Renal cortex interstitium (tissue), 15 donors: ENCODE measurements at places on chromosomes 16 and 17. TPM values are rescaled to one million over a fixed set of nuclear protein-coding genes. Genes with fewer than 3 reads are reported as not detected.

The CD300A gene
- polyA plus RNA-seq = 1.8 TPM

The TBC1D28 gene
- not detected for polyA plus RNA-seq

The STAC2 gene
- polyA plus RNA-seq = 4.5 TPM

The KCNH4 gene
- polyA plus RNA-seq = not detected

GRCh38 chr17:68248199-68248825 lies 469 bp downstream of the AMZ2 start:
- DNase-seq = no peak

GRCh38 chr17:50177476-50177875 lies 11.7 kb downstream of the SGCA start:
- no peak for DNase-seq

DNA sequence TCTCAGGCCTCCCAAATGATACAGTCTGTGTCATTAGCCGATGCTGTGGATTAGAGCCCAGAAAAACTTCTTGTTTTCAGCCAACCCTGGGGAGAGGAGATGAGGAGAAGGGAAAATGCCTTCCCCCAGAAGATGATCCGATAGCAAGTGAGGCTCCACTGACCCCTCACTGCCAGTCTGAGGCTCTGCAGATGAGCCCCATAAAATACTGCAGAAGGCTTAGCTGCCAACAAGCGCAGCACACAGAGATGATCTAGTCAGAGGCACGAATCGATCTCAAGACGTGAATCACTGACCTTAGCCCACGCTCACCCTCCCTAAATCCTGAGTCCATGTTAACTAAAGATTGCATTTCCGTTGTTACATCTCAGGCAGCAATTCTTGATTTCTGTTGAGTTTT lies 31.5 kb downstream of the SALL1 start:
- DNase-seq = no peak

DNA sequence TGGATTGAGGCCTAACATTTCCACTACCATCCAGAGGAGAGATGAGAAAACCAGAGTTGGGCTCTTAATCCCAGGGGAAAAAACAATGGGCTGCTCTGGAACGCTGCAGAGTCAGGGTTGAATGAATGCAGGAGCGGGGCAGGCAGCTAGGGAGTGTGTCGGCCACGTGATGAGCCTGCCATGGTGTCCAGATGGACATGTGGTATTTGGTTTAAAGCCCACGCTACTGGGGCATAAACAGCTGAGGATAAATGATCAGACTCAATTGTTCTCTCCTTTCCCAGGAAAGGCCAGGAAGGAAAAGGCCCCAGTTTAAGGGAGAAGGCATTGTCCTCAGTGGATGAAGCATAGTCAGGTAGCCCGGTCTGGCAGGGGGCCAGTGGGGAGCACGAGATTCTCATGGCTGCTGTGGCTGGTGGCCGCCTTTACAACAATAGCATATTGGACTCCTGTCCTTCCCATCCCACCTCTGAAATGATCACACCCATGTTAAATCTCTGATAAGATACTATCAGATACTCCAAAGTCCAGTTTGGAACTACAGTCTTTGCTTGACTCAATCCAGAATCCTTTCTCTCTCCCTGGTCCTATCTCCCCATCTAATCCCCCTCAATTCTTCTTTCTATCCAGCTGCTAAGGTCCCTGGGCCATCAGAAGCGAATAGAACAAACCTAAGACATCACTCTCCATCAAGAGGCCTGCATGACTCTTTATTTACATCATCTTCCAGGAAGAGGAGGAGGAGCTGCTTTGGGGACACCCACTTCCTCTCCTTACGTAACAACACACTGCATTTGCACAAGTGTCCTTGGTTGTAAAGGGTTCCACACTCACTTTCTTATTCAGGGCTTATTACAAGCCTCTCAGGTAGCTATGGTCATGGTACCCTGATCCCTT lies 20.4 kb downstream of the CA4 start:
- no peak for DNase-seq

DNA sequence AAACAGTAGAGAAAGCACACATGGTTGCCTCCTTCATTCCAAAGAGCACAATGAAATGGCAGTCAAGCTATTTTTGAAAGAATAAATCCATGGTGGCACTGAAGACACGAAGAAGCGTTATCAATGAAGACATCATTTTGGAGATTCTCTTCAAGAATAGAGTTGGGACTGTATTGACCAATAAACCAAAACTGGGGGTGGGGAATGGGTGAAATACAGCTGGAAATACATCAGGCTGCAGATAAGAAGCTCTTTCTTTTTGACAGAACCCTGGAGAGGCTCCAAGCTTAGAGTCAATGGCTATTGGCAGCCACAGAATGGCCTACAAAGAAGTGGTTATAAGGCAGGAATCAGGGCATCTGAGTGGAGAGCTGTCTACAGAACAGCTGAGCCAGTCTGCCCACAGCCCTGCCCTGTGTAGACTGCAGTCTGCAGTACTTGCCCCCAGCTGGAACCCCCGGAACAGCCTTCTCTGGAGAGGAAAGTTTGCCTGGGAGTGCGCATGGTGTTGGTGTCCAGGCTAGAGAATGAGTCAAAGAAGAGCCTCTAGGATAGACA lies 100.4 kb downstream of the STX8 start:
- DNase-seq = no peak
